Stimulated activated CD8-positive, alpha-beta memory T cell treated with anti-CD3 and anti-CD28 coated beads, Interleukin-12 subunit alpha, Interleukin-12 subunit beta, amount 100 ng/mL, for 1 hour (primary cell): ENCODE measurements at places on chromosomes 3 and 15.

GRCh38 chr3:171056528-171056927, 30.0 kb upstream of the SLC2A2 start:
- no peak for DNase-seq

DNA sequence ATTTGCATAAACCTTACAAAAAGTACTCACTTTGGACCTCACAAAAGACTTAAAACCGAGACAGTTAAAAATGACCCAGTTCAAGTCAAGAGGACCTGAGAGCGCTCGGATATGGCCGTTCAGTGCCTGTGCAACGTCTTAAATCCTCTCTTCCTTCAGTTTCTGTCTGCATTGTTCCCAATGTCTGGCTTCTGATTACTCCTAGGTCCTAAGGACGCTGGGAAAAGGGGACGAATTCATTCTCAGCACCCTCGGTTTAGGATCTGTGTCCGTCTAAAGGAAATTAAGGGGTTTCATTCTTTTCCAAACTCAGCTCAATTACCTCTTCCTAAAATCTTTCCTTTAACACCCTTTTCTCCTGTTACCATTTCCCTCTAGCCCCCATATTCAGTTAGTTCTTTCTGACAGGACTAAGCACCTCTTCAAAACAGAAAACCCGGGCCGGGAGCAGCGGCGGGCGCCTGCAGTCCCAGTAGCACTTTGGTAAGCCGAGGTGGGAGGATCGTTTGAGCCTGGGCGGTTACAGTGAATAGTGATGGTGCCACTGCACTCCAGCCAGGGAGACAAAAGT, 970 bp downstream of the DPPA4 start:
- DNase-seq, result no peak

DNA sequence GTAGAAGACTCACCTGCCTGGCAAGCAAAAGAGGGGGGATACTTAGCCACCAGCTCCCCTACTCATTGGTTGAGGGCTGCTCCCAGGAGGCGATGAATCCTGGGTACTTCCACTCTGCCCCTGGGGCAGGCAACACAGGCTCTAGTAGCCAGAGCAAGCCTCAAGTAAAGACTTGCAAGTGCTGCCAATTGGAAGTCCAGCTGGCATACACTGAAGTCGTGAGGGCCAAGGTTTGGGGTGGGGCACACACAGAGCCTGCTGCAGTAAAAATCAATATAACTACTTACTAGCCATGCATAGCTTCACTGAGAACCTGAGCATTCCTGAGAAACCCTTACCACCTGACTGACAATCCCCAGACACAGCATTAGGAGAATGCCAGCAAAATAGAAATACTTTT, 123.0 kb upstream of the EIF1B start:
- DNase-seq, result no peak

GRCh38 chr15:42920519-42921341, at the start of gene TTBK2:
TTBK2 (minus strand) TSS chr15:42920778; CDS start chr15:42878617, 42,161 bp downstream.
- peak; percentile 96 for DNase-seq

DNA sequence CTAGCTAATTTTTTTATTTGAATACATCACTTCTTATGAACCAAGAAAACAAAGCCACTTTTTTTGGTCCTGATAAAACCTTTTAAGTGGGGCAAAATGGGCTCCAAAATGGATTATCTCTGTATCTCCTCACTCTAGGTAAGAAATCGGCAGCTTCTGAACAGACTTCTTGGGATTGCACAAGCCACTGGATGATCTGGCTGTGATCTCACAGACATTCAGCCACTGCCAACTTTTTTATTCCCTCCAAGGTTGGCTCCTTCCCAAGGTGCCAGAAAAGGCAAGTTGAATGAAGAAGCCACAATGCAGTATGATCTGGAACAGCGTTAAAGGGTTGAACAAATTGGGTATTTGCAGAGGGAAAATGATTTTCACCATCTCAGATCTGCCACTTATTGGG, 73.2 kb downstream of the PRICKLE2 start:
- DNase-seq, result no peak

GRCh38 chr15:59251001-59251845, 44.6 kb downstream of the LDHAL6B start:
- DNase-seq, result no peak

DNA sequence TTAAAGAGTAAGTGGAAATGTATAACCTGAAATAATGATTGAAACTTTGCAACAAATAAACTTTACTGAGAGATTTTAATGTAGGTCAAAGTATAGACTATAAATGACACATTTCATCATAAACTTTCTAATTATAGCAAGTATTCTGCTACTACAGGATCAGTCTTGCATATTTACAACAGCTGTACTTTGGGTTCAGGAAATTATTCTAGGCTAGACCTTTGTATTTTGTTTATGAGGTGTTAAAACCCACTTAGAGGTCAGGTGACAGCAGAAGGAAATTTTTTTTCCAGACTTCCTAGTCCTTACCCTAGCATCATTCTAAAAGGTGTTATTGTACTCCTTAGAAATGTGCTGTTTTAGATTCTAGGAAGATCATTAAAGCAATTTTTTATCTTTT, 2.3 kb downstream of the RNF7 start:
- DNase-seq, result no peak

DNA sequence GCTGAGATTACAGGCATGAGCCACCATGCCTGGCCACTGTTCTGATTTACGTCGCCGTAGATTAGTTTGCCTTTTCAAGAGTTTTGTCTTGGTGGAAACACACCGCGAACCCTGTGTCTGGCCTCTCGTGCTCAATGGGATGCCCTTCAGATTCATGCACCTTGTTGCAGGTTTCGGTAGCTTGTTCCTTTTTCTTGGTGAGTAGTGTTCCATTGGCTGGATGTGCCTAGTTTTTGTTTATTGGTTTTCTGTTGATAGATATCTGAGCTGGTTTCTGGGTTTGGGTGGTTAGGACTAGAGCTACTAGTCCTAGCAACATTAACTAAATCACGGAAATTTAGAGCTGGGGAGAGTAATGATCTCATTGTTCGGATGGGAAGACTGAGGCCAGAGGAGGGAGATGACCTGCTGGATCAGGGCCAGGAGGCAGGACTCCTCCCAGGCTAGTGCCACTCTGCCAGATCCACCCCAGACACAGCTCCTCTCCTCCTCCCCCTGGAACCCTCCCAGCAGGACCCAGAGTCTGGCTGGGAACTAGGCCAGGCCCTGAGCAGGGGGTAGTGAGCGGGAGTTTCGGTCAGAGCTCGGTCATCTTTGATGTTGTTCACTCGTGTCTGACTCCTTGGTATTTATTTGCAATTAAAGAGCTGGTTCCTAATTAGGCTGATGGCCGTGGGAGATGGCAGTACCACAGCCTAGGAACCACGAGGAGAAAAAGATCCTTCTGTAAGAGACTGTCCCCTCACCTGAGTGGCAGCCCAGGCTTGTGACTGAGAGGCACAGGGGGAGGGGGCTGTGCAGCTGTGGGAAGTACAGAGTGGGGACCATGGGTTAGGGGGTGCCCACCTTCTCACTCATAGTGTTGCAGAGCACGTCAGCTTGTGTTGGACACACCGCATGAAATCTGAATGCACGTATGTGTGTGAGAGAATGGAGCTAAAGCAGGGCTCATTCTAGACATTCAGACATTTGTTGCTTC, 73.4 kb downstream of the SMAD6 start:
- DNase-seq, result no peak

DNA sequence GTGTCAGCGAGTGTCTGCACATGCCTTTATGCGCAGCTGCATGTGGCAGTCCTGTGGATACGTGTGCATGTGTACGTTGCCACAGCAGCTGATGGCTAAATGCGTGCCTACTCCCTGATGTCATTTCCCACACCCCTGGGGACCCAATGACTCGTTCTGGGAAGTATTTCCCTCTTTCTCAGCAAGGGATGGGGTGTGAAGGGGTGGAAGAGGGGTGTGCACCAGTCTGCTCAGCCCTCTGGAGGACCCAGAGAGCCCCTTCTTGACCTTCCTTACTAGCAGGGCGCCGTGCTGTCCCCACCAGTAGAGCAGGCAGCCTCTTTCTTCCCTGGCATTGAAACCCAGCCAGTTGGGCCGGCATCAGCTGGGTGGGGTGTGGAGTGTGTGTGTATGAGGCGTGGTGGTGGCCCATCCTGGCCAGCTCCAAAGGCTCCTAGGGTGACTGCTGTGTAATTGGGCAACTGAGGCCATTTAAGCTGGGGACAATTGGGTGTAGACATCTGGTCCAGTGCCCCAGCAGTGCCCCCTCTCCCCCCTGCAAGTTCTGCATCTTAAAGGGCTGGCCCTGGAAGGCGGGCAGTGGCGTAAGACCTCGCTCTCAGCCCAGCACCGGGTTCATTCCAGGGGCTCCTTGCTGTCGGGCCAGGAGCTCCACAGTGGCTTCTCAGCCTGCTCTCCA, 19.2 kb downstream of the SNX33 start:
- no peak for DNase-seq

GRCh38 chr3:182671942-182672341, 121.4 kb upstream of the ATP11B start:
- no peak for DNase-seq

- no peak for DNase-seq
These were observed 62.4 kb upstream of the SLC24A5 start for GRCh38 chr15:48058371-48058770.

GRCh38 chr3:112514527-112515128, 15.4 kb upstream of the BTLA start:
- no peak for DNase-seq

GRCh38 chr15:77393471-77393840, 26.4 kb downstream of the PEAK1 start:
- DNase-seq, result no peak

DNA sequence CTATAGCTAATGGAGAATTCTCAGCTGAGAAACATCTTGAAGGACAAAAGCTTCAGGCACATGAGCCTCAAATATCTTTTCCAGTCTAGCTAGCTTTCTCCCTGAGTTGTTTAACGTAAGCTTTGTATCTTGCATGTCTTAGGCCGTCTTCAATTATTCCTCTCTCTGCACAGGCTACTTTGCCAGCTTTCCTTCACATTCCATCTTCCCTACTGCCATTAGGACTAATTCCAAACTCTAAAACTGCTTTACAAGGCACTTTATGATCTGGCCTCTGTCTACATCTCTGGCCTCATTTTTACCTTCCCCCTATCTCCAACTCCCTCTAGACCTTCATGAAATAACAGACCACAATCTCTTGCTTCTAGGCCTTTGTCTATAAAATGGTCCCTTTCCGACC, 171.4 kb downstream of the GREM1 start:
- no peak for DNase-seq

GRCh38 chr3:149970716-149971402, at the start of gene PFN2:
PFN2 (minus strand) TSS chr3:149970895; CDS start chr3:149970856, 39 bp downstream.
- DNase-seq, result peak; percentile 27

GRCh38 chr3:106824856-106825255, 552.4 kb upstream of the CCDC54 start:
- no peak for DNase-seq

GRCh38 chr15:77186594-77187011, 115.7 kb upstream of the TSPAN3 start:
- no peak for DNase-seq

GRCh38 chr3:169668957-169669741, 5.6 kb upstream of the MECOM start:
- no peak for DNase-seq

- no peak for DNase-seq
These were observed 30.9 kb downstream of the UBE3A start for GRCh38 chr15:25407950-25408349.

GRCh38 chr3:188214442-188214841, 60.5 kb downstream of the LPP start:
- no peak for DNase-seq

GRCh38 chr3:156630081-156630772, 44.2 kb upstream of the TIPARP start:
- DNase-seq, result no peak

DNA sequence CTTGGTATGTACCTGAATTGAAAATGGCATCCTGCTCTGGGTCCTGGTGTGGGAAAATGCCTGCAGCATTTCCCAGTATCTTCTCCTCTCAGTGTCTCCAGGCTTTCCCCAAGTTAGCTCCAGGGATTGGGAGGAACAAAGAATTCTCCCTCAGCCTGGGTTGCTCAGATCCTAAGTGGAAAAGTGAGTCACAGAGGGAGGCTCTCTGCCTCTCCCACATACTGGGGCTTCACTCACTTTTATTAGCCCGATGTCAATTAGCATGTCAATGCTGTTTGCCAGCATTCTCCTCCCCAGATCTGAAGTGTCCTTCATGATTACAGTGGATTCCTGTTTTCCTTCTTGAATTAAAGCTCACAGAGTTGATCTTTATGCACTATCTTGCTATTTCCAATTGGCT, 655.0 kb downstream of the EPHA3 start:
- no peak for DNase-seq

- DNase-seq, result no peak
These were observed 15.5 kb downstream of the GREM1 start for GRCh38 chr15:32733281-32733680.

GRCh38 chr3:24943961-24944360, 449.3 kb upstream of the THRB start:
- no peak for DNase-seq

DNA sequence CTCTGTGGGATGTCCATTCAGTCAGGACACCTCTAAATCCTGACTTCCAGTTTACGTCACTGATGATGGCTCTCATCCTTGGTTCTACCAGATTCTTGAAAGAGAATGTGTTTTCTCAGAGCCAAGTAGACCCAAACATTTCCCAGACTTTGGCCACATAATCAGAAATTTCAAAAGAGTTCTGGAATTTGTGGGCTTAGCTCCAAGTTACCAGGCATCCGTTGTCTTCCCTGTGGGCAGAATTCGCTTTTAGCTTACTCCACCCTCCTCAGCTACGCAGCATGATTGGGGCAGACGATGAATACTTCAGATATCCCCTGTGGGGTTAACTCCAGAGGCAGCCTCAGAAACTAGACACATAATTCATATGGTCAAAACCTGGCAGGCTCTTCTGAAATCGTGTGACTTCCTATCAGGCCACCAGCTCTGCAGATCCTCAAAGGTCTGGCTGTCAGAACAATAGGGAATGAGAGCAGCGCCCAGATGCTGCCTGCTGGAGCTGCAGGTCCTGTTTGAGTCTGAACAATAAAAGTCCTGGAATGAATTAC, 30.6 kb downstream of the CRTC3 start:
- DNase-seq, result no peak

DNA sequence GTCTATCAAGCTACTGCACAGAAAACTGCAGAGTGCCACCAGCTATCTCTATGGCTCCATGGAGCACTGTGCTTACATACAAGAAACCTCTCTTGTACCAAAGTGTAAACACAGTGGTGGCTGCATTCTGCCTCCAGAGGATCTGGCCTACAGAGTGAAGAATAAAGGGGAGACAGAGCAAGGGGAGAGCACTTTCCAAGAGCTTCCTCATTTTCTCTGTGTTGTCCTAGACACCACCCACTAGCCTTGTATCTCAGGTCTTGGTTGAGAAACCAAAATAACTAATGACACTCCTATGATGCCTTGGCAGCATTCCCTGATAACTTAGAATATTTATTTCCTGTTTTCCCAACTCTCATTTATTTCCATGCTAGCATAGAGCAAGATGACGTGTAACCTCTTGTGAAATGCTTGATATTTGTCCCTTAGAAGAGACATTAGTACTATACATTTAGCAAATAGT, 56.9 kb upstream of the PHLDB2 start:
- no peak for DNase-seq

- DNase-seq, result no peak
These were observed 180.9 kb upstream of the TBL1XR1 start for GRCh38 chr3:177378168-177378567.

DNA sequence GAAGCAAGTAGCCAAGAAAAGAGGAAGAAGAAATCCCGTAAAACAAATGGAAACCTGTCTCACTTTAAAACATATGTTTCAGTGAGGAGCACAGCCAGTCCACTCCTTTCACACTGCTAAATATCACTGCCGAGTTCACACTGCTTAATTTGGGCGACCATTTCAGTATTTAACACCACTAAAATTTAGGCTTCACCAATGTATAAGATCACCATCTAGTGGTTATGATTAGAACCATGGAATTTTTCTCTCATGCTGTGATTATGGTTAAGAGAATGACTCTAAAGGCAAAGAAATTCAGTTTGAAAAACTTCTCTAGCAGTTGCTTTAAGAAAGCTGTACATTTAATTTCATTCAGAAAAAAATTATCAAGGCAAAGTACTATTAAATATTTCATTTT, 16.6 kb downstream of the SLC4A7 start:
- DNase-seq, result no peak
